ENCODE measurements at places on chromosomes 12 and 14.
A peak's percentile ranks its signal among the peaks of the same experiment; 100 is the strongest.

DNA sequence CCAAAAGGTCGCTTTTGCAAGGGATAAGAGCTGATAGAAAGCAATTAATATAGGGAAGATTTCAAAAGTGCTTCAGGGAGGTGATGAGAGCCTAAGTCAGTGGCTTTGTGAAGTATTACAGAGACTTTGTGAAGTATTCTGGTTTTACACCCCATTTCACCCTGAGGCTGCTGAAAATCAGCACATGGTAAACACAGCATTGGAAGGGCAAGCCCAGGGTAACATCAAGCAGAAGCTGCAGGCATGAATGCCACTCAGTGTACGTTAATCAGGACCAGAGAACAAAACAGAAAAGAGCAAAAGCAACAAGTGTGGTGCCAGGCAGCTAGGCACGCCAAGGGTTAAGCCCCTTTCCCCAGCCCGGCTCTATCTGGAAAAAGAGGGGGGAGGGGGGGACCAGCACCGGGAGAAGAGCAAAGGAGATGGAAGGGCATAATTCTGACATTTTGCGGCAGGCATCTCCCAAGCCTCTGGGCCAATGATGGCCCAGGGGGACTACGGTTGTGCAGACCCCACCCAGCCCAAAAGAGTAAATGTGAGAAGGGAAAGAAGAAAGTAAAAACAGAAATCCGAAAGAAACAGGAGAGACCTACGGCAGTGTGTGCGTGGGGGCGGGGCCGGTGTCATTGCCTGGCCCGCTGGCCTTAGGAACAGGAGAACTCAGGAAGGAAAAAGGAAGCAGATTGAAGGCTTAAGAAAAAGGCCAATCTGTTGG, 58.9 kb downstream of the DHRS2 start:
- DNase-seq = no peak

DNA sequence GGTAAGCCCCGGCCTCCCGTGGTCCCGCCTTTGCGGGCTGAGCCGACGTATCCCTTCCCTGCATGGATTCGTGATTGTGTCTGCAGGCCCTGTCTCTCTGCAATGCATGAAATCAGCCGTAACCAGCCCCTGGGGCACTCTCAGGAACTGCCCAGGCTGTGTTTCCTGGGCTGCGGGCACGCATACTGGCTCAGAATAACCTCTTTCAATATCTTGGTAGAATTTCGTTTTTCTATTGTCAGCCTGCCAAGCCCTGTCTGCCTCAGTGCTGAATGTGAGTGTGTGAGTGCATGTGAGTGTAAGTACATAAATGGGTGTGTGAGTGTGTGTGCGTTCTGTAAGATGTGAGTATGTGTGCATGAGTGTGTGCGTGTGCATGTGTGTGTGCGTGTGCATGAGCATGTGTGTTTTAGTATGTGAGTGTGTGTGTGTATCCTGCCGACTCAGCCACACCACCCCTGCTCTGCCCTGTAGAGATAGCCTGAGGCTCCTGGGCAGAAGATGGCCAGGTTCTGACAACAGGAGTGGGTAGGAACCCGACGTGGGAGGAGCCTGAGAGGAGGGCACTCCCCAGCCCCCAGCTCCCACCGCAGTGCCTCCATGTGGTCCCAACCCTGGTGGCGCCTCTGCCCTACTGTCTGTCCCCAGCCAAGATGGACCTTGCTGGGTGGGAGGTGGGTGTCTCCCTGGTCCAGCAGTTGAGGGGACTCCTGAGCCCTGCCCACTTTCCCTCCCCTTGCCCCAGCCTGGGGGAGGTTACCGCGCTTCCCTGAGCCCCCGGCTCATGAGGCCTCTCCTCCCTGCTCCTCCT, 268.8 kb downstream of the ADGRD1 start:
- DNase-seq = no peak

DNA sequence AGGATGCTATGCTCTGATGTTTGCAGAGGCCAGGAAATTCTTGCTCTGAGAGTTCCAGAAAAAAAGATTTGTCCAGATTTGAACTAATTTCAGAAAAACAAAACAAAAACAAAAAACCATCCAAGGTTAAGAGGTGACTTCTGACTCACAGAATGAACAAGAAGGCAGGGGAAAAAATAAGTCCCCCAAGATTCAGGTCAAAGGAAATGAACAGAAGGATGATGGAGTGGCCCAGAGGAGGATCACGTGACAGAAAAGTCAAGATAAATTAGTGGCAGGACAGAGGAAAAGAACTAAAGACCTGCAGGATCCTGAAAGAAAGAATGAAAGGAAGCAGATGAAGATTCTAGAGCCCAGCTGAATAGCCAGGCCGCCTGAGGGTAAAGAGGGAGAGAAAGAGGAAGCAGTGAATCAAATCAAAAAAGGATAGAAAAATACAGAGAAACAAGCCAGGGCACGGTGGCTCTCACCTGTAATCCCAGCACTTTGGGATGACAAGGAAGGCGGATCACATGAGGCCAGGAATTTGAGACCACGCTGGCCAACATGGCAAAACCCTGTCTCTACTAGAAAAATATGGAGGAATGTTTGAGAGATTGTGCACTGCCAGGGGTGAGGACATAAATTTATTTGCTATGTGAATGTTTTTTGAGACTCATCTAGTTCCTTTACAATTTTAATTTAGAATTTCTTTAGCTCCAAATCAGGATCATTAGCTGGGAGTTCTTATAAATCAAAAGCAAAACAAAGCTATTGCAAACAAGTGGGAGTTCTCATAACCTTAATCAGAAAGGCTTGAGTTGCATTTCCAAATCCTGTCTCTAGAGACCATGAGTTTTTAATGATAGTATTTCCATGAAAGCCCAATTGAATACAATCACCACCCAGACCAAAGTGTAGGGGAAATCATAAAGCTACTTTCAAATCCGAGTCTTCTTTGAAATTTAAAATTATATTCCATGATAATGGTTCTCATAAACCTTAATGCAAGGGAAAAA, 217.1 kb upstream of the PLEKHG7 start:
- peak; percentile 51 for DNase-seq

GRCh38 chr14:30559638-30560091, 707 bp downstream of the G2E3 start:
- DNase-seq = peak; percentile 47

DNA sequence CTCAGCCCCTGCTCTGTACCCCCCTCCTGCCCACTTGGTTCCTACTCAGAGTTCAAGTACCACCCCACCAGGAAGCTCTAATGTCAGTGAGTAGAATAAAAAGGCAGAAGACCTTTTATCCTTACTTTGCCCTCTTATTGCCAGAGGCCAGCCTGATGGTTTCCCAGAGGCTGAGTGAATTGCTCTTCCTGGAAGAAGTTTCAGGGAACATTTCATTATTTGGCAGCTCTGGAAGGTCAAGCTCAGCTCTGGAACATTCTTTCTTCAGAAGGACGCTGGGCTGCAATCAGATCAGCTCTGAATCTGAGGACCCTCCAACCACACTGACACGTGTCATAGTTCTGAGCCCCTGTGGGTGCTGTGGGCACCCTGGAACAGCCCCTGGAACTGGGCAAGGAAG, 188.9 kb downstream of the ETV6 start:
- no peak for DNase-seq

- DNase-seq = no peak
Observed at GRCh38 chr12:31752450-31752849, 23.6 kb upstream of the AMN1 start.

DNA sequence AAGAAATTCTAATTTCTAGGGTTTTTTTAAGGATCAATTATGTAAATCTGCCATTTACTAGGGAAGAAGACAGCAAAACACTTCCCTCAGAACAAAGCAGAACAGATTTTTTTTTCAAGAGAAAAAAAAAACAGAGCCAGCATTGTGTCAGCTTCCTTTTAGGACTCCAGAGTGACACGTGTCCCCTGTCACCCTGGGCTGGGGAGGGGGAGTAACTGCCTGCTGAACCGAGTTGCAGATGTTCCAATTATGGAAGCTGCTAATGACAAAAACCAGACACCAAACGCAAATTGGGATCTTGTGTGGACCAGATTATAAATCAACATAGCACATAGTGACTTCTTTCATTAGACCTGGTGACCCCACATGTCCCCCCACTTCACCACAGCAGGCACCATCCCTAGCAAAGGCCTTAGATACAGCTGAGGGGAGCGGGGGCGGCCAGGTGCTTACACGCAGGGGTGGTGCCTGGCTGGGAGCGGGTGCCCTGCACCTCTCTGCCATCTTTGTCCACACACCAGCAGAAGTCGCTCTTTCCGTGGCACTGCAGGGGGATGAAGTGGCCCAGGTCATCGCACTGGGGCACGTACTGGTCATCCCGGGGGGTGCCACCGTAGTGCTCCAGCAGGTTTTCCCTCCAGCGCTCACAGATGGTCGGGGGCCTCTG, 25.4 kb downstream of the RTRAF start:
- no peak for DNase-seq

DNA sequence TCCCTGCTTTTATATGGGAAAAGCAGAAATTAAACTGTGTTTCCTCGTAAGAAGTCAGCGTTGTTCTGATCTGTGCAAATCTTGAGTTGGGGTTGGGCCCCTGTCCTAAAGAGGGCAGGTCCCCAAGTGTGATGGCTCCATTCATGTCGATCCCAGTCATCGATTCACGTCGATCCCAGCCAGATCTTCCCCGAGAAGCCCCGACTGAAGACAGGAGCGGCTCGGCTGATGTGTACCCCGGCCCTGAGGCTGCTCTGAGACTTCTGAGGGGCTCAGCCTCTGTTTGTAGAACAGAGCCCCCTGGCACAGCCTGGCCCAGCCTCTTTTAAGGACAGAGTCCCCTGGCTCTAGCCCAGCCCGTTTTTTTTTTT, 9.3 kb downstream of the PGAM5 start:
- no peak for DNase-seq

- DNase-seq = no peak
Observed at GRCh38 chr12:74071182-74071581, 466.5 kb upstream of the ATXN7L3B start.

- no peak for DNase-seq
Observed at GRCh38 chr12:55946553-55946952, 15.6 kb downstream of the DGKA start.
